AG10803 (cell line): ENCODE measurements at places on chromosomes 3 and 15.
A peak's percentile ranks its signal among the peaks of the same experiment; 100 is the strongest.

GRCh38 chr3:50165910-50166538, 10.9 kb downstream of the SEMA3F start:
- DNase-seq = peak; percentile 26

DNA sequence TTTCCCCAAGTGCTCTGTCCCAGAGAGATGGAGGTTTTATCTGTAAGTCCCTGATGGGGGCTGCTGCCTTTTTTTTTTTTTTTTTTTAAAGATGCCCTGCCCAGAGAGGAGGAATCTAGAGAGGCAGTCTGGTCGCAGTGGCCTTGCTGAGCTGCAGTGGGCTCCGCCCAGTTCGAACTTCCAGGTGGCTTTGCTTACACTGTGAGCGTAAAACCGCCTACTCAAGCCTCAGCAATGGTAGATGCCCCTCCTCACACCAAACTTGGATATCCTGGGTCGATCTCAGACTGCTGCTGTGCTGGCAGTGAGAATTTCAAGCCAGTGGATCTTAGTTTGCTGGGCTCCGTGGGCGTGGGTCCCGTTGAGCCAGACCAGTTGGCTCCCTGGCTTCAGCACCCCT, 51.6 kb downstream of the SLC2A2 start:
- DNase-seq = no peak

DNA sequence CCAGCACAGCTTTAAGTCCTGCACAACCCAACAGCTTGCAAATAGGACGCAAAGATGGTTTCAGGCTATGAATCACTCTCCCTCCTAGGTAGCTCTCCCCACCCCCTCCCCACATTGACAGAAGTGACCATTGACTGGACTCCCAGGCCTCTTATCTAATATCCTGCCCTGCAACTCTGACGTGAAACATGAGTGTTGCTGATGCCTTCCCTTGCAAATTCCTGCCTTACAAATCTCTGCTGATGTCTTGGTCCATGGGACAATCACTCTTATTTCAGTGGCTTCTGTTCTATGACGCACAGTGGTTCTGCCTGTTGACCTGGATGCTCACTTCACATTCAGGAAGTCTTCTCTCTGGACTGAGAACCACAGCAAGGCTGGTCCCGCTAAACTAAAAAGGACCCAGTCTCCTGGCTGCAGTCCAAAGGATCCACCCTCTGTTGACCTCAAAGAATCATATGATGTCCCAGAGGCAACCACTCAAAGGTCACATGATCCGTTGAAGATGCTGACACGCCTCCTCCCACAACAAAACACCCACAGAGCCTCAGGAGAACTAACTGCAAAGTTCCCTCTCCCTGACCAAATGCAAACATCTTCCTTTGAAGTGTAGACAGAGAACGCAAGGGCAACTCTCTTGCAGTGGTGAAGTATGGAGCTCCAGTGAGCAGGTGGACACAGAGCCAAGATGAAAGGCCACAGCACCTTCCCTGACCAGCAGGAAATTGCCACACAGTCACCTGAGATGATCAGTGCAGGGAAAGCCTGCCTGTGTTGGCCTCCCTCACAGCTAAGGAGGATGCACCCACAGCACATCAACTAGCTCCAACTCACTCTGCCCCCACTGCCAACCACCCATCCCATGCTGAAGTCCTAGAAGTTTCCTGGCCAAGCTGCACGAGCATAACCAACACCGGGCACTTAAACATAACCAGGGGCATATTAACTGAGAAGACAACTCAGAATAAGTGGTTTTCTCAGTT, 112.3 kb downstream of the ADAMTS17 start:
- no peak for DNase-seq

DNA sequence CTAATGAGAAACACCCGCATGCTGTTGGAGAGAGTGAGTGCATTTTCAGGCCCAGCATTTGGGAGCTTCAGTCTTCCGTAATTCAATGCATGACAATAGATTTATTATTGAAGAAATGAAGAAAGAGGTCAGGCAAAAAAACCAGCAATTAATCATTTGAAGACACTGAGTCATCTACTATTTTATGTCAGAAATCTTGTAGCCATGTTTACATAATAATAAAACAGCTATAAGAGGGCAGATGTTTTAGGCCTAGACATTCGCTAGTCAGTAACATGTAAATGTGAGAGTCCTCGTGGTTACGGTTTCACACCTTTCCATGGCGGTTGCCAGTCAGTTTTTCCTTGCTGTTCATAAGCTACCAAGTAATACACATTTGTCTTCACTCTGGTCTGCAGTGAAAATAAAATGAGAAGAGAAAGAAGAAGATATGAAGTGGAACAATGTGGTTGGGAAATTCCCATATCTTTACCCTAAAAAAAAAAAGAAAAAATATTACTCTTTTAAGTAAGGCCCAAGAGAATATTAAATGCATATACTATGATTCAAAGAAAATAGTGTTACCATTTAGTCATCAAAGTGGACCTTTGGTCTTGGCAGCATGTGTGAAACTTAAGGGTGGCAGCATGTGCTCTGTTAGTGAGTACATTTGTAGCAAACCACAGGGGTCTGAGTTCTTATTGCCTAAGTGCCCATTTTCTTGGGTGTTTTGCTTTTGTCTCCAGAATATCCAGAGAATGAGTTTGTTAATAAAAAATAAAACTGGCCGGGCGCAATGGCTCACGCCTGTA, 140.5 kb upstream of the TBL1XR1 start:
- DNase-seq = peak; percentile 92

GRCh38 chr3:64108784-64109317, 85.6 kb upstream of the PSMD6 start:
- no peak for DNase-seq

DNA sequence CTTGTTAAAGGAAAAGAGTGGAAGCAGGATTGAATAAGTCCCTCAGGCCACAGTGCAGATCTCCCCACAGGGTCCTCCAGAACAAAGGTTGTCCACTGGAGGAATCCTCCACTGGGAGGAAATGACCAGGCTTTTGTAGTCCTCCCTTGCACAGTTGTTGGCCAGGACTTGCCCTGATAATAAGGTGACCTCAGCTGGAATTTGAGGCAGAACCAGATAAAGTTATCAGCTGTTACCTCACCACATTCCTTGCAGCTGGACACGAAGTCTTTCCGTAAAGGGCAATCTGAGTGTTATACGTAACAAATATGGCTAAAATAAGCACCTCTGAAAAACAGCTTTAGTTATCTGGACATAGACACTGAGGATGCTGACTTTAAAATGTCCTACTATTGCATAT, 83.5 kb upstream of the NAALADL2 start:
- no peak for DNase-seq

GRCh38 chr3:113783463-113783862, 36.6 kb downstream of the ATP6V1A start:
- DNase-seq = peak; percentile 99

GRCh38 chr3:9129365-9129764, 120.1 kb downstream of the SRGAP3 start:
- DNase-seq = no peak

GRCh38 chr15:64630396-64631107, 144.8 kb downstream of the RBPMS2 start:
- DNase-seq = no peak

DNA sequence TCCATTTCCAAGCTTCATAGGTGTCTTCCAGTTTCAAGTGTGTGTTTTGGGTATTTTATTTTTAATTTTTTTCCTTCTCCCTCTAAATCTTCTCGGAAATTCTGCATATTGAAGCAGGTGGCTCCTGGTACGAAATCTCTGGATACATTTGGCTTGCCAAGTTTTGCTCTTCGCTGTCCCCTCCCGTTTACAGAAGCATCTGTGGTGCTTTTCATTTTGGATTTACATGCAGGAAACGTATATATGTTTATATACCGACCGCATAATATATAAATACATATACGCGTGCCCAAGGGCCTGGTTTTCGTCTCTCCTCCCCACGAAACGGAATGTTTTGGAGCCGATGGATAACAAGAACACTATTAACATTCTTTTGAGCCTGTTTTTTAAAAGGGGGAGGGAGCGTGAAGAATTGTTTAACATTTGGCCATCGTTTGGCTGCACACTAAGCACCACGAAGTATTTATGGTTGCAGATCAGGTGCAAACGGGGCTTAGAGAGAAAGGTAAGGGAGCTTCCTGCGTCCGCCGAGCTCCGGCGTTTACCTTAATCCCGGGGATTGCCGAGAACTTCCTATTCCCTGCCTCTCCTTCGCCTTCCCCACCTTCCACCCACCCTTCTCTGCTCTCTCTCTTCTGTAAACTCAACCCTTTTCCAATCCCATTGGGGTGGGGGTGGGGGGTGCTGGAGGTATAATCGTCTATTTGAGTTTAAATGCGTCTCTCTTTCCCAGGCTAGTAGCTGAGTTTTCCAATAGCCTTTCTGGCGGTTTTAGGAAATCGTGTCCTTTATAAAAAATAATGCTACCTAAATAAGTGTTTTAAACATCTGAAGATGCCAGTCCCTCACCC, 1.1 kb upstream of the NLGN1 start:
- DNase-seq = no peak

GRCh38 chr3:190059242-190059590, 61.5 kb downstream of the P3H2 start:
- no peak for DNase-seq

GRCh38 chr15:63238171-63238570, 39.2 kb upstream of the APH1B start:
- no peak for DNase-seq

GRCh38 chr3:184633237-184633579, 71.6 kb downstream of the EPHB3 start:
- no peak for DNase-seq

- peak; percentile 97 for DNase-seq
Measured at GRCh38 chr15:101676921-101677329, 24.7 kb upstream of the TM2D3 start.

- DNase-seq = no peak
Measured at GRCh38 chr15:37394402-37395099, 294.2 kb upstream of the MEIS2 start.

DNA sequence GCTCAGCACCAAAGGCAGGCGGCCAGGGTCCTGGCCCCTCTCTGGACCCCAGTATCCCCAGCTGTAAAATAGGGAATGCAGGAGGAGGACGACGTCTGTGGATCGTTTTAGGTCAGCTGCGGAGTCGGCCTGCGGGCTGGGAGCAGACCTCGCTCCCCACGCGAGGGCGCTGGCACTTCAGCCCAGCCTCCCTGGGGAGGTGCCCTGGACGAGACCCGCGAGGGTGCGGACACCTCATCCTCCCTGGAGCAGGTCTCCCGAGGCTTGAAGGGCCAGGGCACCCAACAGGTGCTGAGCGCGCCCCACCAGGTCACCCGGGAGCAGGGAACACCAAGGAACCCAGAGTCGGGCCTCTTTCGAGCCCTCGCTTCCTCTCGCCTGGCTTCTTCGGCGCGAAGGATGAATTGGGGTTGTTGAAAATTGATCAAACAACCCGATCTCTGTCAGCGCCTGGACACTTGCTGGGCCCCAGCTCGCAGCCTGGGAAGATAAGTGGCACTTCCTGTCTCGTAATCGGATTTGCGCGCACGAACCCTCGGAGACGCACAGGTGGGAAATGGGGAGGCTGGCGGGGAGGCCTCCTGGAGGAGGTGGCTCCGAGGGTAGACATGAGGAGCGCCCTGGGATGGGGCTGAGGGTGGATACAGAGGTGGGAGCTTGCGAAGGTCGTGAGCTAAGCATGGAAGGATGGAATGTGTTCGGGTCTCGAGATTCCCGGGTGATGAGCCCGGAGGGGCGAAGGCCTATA, 588 bp upstream of the VIPR1 start:
- no peak for DNase-seq

DNA sequence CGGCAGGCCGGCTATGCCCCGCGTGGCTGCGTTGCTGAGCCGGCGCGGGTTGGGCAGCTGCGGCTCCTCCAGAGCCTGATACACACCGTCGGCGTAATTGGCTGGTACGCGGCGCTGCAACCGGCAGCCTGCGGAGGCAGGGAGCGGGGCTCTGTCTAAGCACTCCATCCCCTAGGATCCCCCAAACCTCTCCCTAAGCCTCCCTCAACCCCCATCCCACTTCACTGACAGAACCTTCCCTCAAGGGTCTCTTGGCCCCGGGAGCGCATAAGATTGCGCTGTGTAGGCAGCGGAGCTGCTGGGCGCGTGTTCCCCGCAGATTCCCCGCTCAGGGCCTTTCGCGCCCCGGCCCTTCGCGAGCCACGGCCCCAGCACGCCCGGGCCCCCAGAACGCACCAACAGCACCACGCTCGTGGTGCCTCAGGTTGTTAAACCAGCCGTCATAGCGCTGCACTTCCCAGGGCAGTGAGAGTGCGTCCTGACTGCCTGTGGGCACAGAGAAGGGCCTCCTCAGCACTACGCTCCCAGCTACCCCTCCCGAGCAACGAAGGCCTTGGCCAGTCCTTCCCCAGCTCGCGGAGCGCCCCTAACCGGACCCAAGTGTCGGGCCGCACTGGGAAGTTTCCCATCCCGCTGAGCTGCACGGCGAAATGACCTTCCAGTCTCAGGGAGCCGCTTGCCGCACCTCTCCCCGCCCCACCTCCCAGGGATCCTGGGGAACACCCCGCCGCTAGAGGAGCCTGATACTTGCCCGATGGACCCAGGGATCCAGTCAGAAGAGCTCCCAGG, 1.2 kb downstream of the DUOX2 start:
- no peak for DNase-seq

- DNase-seq = no peak
Measured at GRCh38 chr15:56608993-56609392, 124.3 kb downstream of the ZNF280D start.

DNA sequence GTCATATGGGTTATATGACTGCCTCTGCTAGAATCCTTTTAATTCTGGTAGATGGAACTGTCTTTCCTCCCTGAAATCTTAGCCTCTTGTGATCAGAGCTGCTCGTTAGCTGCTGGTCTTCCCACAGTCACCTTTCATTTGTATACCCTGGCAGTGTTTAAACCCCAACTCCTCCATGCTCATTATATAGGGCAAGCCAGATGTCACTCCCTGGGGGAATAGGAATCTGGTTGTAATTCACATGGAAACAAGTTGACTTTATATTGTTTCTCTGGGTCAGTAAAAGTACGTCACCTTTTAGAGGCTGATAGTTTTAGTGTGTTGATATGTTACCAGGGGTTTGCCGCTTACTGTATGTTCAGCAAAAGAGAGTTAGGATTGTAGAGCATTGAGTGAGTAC, 103.5 kb downstream of the ITPR1 start:
- no peak for DNase-seq

DNA sequence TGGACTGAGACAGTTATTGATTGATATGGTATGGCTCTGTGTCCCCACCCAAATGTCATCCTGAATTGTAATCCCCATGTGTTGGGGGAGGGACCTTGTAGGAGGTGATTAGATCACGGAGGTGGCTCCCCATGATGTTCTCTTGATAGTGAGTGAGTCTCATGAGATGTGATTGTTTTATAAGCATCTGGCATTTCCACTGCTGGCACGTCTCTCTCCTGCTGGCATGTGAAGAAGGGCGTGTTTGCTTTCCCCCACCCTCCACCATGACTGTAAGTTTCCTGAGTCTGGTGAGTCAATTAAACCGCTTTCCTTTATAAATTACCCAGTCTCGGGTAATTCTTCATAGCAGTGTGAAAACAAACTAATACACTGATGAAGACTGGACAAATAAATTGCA, 105.6 kb upstream of the MELTF start:
- peak; percentile 15 for DNase-seq
